Stimulated activated CD8-positive, alpha-beta memory T cell treated with anti-CD3 and anti-CD28 coated beads, Interleukin-15, amount 100 ng/mL, for 48 hours (primary cell): ENCODE measurements at places on chromosomes 3 and 15.

DNA sequence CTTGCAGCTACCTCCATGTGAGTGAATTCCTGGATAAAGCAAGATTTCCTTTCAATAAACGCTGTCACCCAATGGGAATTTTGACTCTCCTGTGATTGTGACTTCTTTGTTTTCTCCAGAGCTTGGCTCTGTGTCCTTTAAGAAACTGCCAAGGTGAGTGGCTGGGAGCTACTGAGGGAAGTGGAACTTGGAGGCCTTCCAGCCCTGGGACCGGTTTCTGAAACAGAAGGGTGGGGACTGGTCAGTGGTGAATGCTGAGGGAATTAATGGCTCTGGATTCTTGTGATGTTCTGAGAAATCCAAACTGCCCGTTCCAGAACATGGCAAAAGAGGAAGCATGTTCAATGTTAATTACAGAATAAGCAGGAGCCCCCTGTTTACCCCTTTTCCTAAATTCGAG lies 41.1 kb upstream of the MYZAP start:
- no peak for DNase-seq

- no peak for DNase-seq
Measured at GRCh38 chr3:134956844-134957243, 161.8 kb downstream of the EPHB1 start.

DNA sequence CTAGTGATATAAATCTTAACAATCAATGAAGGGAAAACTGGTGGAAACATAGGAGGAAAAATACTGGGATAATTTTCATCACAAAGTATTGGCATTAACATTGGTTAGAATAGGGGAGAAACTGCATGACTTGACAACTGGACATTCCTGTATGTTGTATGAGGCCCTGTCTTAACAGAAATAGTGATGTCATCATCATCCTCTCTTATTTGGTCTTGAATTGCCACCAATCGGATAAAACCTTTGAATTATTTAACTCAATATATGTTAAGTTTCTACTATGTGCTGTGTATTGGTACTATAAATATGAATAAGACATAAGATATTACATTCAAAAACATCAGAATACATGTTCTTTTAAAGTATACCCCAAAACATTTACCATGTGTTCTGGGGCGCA lies 130.1 kb upstream of the CCDC54 start:
- no peak for DNase-seq

- DNase-seq, result no peak
Measured at GRCh38 chr3:4826237-4827100, 152.8 kb upstream of the BHLHE40 start.

DNA sequence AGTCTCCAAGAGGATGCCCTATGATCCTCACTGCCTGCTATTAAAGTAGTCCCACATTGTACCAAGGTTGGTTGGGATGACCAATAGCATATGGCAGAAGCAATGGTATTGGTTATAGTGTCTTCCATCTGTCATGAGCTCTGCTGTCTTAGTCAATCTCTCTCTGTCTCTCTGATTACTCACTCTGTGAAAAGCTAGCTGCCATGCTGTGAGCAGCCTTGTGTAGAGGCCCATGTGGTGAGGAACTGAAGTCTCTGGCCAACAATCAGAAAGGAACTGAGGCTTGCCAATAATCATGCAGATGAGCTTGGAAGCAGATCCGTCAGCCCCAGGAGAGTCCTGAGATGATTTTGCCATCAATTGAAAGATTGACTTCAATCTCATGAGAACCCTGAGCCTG lies 60.3 kb upstream of the CFAP161 start:
- DNase-seq, result no peak

- no peak for DNase-seq
Measured at GRCh38 chr3:125072301-125072700, 16.5 kb upstream of the HEG1 start.

DNA sequence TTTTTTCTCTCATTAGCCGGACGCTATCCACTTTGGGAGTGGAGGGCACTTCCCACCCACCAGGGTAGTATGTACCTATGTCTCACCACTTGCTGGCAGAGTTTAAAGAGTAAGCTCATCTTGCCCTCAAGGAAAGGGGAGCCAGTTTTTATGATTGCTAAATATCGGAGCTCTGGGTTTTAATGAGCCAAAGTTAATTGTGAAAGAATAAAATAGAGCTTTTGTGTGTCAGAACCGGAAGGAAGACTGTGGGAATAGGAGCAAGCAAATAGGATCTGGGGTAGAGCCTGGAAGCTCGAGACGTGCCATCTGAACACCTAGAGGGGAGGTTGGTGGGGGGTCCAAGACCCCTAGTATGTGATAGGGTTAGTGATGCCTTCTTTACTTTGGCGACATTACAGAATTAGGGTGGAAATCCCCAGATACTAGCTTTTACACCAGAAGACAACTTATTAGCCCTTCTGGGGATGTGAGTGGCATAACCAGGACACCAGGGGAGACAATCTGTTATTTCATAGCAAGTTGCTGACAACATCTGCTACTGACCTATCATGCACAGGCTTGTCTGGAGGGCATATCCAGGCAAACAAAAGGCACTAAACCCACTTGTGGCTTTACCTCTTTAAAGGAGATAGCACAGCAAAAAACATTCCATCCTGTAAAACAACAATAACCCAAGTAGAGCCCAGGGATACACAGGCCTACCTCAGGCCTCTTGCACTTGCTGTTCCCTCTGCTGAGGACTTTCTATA lies 333.8 kb downstream of the ZNF621 start:
- no peak for DNase-seq

DNA sequence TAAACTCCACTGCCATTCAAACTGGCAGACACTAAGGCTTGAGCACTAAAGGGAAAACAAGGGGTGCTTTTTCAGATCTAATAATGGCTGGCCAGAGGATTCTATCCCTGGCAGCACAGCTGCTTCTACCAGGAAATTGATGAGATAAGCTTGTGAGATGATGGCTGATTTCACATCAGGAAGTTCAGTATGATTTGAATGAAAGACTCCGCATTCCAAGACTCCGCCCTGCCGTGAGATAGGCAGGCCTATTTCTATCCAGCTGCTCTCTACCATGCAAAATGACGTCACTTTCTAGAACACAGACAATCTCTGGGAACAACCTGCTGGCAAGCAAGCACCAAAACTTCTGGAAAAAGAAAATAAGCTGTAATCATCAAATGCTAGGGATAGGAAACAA lies 171.8 kb downstream of the WDR76 start:
- DNase-seq, result no peak

DNA sequence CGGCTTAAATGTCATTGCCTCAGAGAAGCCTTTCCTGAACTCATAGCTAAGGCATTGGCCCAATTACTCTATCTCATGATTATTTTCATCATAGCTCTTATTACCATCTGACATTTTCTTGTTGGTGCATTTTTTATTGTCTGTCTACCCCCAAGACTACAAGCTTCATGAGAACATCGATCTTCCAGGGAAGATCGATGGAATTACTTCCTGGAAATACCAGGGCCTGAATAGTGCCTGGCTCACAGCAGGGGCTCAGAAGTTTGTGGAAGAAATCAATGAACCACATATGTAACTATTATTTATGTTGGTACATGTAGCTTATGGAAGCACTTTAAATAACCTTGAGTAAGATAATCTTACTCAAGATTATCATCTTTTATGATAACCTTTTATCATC lies 7.7 kb upstream of the MEF2A start:
- no peak for DNase-seq

DNA sequence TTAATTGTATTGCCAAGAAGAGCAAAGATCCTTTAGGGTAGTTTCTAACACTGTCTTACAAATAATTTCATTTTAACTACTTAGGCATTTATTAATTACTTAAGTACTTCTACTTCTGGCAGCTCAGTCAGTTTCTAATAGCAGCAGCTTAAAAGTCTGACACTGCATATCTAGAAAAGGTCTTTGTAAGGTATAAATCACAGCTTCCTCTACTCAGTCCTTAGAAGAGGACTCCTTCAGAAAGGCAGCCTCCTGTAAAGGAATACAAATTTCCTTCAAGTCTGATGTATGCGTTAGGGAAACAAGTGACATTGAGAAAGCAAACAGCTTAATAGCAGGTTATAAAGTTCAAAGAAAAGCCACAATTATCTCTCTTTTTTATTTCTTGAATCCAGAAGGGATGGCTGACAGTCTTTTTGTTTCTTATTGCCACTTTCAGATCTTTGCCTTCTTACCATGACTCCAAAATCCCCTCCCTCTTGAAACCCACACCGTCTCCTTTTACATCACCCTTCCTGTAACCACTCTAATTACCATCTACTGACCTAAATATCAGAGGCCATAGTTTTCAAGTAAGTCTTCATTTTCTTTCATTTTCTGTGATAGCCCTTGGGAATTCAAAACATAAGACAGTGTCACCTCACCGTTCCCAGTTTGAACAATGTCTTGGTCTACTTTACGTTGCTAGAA lies 109.5 kb downstream of the CGGBP1 start:
- no peak for DNase-seq

- DNase-seq, result no peak
Measured at GRCh38 chr3:69764121-69764741, 25.0 kb downstream of the MITF start.

DNA sequence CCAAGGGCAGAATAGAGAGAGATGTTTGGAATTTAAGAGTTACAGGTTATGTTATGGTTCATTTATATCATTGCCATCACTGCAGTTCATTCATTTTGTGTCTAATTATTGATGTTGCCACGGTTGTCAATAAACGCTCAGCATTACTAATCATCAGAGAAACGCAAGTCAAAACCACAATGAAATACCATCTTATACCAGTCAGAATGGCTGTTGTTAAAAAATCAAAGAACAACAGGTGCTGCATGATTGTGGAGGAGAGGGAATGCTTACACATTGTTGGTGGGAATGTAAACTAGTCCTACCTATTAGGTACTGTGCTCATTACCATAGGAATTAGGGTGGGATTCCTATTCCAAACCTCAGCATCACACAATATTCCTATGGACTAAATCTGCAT lies 350.5 kb downstream of the TIGIT start:
- DNase-seq, result no peak
